Mucosa of gallbladder (tissue), 1 donor: ENCODE measurements at places on chromosomes 4 and X.

- DNase-seq, result no peak
These were observed 1459.9 kb downstream of the PCDH7 start for GRCh38 chr4:32180086-32180485.

- DNase-seq, result no peak
These were observed 954.3 kb downstream of the PCDH7 start for GRCh38 chr4:31674313-31674947.

- DNase-seq, result no peak
These were observed 35.2 kb downstream of the EVC start for GRCh38 chr4:5746250-5746649.

GRCh38 chr4:118180776-118181175 is 146.5 kb downstream of the NDST3 start:
- DNase-seq, result no peak

- no peak for DNase-seq
These were observed 109.6 kb downstream of the IL15 start for GRCh38 chr4:141746026-141746425.

- no peak for DNase-seq
These were observed 38.8 kb downstream of the REPS2 start for GRCh38 chrX:16985286-16985685.

- no peak for DNase-seq
These were observed 669.0 kb downstream of the ZNF674 start for GRCh38 chrX:45876206-45876605.
